GM13976 (cell line): ENCODE measurements at places on chromosomes 6 and 20.

DNA sequence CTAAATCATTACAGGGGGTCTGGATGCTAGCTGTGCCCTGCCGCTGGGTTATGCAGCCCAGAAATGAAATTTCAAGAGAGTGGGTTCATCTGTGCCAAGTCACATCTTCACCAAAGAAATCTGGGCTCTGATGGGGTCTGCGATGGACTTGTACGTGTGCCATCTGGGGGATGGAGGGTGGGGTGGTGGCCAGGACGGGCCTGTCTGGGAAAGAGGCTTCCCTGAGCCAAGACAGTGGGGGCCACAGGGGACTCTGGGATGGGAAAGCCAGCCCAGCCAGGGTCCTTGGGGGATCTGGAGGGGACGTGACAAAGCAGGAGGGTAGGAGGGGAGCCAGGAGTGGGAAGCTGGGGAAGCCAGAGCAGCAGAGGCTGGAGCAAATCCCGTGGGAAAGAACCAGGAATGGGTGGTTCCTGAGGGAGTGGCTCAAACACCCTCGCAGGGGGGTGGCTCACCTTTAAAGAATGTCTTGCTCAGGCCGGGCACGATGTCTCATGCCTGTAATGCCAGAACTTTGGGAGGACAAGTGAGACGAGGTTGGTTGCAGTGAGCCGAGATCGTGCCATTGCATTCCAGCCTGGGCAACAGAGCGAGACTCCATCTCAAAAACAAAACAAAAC lies 36.3 kb upstream of the SULF2 start:
- no peak for DNase-seq

DNA sequence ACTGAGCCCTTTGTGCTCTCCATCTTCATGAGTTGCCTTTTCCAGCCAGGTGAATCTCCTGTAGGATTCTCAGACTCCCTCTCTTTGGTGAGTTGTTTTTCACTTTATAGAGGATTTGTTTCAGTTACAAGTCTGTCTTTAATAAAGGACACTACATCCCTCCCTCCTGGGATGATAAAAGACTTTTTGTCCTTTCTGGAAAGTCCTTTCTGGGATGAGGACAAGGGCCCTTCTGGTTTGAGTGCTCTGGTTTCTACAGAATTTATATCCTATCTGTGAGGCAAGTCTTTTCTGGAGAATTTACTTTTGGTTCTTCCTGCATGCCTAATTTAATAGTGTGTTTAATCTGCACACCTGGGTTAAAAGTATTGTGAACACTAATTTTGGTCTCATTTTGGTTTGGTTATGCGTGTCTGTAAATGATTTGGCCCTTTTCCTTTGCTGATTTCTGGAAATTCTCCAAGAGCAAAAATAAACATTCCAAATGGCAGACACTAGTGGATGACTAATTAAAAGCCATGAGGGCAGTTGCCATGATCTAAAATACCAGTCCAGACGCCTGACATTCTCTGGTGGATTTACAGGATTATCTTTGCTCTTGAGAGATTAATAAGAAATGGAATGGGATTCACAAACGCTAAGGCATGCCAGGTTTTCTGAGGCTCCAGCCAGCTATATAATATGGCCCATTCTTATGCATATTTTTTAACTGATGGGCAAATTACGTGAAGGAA lies 44.8 kb downstream of the TCP11 start:
- no peak for DNase-seq

DNA sequence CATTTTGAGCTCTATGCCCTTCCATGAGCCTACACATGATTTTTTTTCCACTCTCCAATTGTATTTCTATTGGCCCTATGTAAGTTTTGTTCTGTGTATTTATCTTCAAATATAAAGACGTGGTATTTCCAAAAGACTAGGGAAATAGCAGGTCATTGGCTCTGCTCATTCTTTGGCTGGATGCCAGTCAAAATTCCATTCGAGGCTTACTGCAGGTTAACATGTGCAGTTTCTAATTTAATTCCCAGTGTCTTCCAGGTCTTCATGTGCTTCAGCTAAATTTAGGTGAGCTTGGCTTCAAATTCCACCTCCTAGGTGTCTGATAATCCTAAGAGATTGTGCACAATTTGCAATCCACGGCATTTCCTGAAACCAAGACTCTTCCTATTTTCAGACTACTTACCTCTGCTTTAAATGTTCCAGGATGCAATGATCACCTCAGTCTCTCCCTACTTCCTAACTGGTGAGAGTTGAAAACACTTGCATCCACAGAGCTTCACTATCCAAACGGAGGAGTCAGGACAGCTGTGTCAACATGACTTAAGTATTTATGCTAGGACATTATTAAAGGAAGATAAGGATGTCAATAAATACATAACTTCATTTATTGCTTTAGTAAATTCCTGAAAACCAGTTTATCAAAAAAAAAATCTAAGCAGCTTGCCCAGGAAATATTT lies 236.1 kb downstream of the COL12A1 start:
- DNase-seq: no peak

DNA sequence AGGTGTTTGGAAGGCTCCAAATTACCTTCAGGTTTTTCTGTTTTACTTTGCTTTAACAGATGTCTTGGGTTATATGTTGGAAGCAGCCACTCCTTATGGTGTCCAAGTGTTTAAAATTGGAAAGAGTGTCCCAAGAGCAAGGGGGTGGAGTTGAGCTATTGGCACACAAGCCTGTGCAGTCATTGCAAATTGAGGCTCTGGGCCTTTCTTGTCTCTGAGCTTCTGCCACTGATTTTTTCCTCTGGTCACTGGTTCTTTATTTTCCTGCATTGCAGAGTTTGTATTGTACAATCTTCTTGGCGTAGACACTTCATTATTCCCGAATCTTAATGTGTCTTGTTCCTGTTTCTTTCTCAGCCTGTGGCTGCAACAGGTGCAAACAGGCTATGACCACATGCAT lies 598.8 kb downstream of the RNF144B start:
- no peak for DNase-seq

DNA sequence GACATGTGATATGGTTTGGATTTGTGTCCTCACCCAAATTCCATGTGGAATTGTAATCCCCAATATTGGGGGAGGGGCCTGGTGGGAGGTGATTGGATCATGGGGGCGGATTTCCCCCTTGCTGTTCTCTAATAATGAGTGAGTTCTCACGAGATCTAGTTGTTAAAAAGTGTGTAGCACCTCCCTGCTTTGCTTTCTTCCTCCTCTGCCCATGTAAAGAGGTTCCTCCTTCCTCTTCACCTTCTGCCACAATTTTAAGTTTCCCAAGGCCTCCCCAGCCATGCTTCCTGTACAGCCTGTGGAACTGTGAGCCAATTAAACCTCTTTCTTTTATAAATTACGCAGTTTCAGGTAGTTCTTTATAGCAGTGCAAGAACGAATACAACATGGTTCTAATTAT lies 2.1 kb upstream of the ZNF451 start:
- DNase-seq: no peak

DNA sequence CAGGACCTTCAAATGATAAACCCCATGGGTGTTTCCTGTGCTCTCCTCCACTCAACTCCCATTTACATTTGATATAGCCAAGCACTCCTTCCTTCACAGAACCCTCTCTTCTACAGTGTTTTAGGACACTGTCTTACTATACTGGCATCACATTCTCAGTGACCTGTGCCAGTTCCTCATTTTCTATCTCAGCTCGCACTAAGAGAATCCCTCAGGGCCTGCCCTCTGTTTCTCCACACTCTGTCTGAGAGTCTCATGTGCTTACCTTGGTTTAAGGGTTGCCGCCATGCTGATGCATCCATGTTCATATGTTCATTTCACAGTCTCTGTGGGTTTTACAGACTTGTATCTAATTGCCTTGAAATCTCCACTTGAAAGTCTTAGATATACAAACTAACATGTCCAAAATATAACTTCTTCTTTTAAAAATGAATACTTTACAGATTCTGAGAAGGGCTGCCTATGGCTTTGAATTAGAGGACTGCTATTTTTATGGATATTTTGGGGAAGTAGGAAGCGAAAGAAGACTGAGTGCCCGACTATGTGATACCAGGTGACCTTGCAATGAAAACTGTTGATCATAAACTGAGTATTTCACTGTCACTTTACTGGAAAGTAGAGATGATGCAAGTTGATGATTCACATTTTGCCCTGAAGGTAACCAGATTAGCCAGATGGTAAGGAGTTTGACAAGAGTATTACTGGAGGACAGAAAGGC lies 153.1 kb upstream of the SIM1 start:
- DNase-seq: no peak

- no peak for DNase-seq
Observed at GRCh38 chr6:16769131-16769985, 8.1 kb upstream of the ATXN1 start.

GRCh38 chr20:2276015-2276414 lies 19.8 kb upstream of the TGM3 start:
- DNase-seq: no peak

GRCh38 chr6:128595544-128595943 lies 75.1 kb upstream of the PTPRK start:
- DNase-seq: no peak

- no peak for DNase-seq
Observed at GRCh38 chr6:170158296-170159021, 132.4 kb downstream of the DLL1 start.

DNA sequence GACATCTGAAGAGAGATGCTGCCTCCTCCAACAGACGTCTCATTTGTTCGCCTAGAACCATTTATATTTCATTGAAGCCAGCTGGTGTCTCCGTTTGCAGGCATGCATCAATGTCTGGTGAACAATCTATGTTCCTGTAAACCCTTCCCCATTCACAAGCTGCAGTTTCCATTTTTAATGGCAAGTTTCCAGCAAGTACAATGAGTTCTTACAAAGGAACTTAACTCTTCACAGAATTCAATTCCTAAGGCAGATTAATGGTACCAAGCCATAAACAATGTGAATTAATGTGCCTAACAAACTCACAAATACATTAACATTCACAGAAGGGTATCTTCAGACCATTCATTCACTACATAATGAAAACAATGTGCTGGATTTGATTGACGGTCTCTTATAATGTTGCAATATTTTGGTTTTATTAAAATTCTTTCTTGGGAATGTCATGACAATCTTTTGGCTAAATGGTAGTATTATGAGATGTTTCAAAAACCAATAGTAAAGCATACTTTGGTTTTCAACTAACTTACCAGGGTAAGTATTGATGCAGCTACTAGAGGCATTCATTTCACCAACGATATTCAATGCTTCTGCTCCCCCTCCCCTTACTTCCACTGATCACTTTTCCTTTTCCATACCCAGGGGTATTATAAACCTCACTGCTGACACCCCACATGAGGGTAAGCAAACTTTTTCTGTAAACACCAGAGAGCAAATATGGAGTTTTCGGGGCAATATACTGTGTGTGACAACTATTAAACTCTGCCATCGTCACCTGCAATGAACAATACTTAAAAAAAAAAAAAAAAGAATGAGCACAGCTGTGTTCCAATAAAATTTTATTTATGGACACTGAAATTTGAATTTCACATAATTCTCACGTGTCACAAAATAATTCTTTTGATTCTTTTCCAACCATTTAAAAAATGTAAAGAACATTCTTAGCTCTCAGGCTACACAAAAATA lies 4.2 kb downstream of the AKIRIN2 start:
- DNase-seq: no peak

DNA sequence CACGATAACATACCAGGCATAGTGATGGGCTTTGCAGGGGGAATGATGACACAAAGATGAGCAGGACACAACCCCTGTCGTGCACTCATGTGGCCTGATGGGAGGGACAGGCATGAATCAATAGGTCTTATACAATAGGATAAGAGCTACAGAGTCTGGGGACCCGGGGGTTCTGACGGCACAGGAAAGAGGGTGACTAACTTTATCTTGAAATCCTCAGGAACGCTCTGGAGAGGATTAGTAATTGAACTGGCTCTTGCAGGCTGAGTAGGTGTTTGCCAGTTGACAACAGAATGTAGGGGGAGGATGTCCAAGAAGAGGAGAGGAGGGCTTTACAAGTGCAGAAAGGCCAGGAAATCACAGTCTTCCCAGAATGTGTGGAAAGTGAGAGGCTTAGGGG lies 219.9 kb upstream of the ECI2 start:
- no peak for DNase-seq

GRCh38 chr6:22954749-22955385 lies 385.5 kb downstream of the HDGFL1 start:
- DNase-seq: no peak

- no peak for DNase-seq
Observed at GRCh38 chr6:128600397-128600951, 80.1 kb upstream of the PTPRK start.

DNA sequence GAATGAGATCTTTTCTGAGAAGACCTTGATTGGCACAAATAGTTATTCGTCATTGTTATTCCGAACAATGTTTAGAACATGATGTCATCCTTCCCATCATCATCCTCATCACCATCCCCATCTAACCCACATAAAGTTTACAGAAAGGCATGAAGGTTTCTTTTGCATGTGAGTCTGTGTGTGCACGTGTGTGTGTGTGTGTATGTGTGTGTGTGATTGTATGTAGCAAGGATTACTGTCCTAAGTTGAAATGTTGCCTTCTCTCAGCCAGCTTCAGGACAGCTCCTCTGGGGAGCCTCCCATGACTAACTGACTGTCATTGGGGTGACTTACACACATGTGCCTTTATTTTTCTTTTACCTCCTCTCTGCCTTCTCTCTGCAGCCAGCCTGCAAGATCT lies 113.5 kb downstream of the SLC22A3 start:
- DNase-seq: no peak

- DNase-seq: no peak
Observed at GRCh38 chr6:47362857-47363461, 53.3 kb upstream of the TNFRSF21 start.

DNA sequence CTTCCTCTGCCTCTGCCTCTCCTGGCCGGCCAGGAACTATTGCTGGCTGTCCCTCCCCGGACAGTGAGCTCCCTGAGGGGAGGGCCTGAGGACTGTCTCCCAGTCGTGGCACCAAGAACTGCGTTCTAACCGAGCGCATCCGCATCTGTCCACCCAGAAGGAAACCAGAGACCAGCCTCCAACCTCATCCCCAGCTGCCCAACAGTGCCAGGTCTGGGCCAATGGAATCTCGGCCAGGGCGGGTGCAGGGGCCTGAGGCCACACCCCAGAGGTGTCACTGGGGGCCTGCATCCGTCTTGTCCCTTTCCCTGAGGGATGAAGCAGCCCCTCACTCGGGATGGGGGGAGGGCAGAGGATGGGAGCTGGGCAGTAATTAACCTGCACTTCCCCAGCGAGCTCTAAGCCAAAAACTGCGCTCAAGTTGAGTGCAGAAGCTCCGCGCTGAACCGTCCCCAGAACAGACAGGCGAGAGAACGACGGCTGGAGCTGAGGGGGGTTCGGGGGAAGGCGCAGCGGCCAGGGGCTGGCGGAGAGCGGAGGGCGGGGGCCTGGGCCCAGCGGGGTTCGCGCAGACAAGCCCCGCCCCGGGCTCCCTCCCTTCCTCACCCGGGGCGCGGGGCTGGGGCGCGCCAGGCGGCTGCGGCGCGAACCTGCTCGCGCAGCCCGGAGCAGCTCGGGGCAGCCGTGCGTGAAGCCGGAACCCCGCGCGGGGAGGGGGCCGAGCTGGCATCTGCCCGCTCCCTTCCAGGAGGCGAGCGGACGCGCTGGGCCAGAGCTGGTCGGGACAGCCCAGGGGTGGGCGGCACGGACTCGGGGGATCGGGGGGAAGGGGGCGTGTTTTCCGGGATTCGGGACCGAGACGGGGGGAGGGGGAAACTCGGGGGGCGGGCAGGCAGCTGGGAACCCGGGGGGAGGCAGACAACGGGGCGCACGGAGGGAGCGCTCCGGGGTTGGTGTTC lies 1.4 kb downstream of the TFEB start:
- DNase-seq: peak; percentile 95
